ENCODE measurements at places on chromosomes 4 and X.

DNA sequence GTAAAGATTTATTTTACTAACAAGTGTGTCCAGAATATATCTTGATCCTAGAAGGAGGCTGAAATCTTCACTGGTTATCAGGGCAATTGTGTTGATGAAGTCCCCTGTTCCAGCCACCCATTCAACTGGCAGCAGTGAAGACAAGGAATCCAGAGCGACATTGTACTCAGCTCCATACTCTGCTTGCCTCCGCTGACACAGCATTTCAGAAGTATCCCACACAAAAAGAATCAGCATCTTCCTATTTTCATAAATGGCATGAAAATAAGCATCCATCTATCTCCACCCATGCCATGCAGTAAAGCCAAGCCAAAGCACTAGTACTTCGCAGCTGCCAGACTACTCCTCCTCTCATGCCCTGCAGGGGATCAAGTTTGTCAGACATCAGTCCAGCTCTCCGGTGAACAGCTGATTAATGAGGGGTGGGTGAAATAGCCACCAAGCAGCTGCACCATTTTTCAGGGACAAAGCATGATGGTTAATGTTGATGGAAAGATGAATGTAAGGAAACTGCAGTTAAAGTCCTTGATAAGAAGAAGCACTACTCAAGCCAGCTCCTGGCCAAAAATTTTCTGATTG lies 54.0 kb downstream of the COL25A1 start:
- no peak for DNase-seq

DNA sequence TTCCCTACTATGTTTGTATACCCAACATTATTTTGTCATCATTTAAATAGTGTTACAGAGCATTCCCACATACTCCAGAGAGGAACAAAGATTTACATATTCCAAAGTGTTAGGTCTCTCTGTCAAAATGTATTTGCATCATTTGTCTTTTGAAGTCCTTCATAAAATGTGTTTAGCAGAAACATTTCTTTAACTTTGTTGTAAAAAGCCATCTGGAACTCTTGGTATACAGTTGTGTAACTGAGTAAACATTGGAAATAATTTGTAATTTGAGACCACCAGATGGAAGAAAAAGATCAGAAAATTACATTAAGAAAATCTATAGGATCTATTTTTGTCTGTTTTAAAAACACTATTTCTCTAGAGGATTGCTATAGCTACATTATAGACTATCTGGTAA lies 56.6 kb upstream of the ALB start:
- DNase-seq, result no peak

DNA sequence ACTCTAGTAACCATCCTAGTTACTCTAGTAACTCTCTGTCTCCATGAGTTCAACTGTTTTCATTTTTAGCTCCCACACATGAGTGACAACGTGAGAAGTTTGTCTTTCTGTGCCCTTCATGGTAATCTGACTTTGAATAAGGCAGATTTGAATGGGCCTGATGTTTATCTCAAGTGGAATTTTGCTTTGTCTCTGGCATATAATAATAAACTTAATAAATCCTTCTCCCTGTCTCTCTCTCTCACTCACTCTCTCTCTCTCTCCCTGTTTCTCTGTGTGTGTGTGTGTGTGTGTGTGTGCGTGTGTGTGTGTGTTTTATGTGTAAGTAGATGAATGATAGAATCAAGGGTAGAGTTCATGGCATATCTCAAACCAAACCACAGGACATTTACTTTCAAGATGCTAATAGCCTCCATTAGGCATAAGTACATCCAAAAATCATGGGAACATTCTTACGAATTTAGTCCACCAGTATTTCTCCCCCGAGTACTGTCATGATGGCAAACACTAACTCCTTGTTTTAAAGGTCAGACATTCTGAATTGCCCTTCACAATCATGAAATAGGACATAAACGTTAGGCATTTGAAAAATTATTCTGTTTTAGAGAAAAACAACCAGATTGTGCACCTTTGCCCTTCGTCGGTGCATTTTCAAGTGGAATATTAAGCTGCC lies 193.1 kb downstream of the SPATA18 start:
- no peak for DNase-seq

DNA sequence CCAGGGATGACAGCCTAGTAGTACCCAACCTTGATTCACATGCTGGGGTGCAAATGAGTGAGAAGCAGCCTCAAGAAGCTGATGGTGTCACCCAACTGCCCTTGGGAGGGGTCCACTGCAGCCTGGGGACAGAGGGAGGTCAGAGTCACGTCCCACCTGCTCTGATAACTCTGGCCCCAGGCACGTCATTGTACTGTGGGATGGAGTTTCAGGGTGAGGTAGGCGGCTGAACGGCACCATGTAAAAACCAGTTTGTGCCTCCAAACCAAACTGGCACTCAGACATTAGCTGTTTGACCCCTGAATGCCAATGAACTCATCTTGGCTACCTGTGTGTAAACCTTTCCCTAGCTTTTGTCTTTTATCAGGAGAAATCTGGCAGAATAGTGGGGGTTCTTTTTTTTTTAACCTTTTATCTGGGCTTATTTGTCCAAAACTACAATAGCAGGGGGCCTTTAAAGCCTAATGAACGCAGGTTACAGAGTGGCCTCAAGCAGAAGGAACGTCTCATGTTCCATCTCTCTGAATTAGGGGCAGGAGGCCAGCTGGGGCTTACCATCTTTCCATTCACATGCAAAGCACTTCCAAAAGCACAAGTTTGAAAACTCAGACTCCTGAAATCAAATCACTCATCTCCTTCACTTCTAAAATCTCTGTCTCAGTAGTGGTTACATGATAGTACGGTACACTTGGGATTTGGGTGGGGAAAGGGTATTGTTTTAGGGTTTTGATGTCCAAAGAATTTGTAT lies 89.4 kb downstream of the IRF2 start:
- no peak for DNase-seq

DNA sequence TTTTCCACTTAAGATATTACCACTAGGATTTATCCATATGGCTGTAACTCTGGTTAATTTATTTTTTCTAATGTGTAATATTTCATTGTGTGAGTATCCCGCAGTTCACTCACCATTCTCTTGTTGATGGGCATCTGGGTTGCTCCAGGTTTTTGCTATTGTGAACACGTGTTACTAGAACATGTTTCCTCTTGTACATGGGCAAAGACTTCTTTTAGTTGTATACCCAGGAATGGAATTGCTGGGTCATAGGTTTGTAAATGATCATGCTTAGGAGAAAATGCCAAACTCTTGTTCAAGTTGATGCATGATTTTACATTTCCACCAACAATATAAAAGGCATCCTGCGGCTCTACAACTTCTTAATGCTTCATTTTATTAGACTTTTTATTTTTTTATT lies 26.8 kb downstream of the SYNPO2 start:
- no peak for DNase-seq

DNA sequence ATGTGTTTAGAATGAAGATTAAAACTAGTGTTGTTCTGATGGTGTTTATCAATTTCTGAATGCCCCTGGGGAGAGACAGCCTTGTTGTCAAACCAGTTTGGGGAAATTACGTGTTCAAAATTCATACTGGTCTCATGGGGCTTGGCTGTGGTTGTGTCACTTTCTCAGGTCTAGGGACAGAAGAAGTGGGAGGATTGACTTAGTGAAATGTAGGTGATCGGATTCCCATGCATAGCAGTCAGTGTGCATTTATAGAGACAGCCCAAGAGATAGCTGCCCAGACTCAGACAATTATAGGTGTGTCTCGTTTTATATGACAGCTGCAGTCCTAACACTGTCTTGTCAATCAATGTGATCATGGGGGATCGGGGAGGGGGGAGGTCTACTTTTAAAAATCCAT lies 94.4 kb upstream of the CLCN4 start:
- no peak for DNase-seq

DNA sequence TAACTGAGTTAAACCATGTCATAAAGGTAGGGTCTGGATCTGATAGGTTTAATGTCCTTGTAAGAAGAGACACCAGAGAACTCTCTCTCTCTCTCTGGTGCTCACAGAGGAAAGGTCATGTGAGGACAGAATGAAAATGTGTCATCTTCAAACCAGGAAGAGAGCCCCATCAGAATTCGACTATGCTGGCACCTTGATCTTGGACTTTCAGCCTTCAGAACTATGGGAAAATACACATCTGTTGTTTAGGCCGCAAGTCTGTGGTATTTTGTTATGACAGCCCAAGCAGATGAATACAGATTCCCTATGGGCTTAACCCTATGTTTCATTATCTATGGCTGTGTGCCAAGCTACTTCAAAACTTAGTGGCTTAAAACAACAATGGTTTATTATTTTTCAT lies 105.5 kb upstream of the DDIT4L start:
- no peak for DNase-seq

DNA sequence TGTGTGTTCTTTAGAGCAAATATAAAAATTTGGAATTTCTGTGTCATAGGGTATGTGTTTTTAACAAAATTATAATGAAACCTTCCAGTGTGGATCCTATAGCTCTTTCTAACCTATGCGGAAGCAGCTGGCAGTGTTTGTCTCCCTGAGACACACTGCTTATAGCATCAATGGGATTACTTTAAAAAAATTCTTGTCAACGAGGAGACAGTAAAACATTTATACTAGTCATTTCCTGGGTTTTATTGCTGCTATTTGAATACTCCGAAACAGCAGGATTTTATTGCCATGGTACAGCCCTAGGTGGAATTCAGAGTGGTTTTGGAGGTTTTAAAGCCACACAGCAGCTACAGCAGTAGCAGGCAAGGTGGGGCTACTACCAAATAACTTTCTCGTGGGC lies 145.1 kb upstream of the IL1RAPL2 start:
- DNase-seq, result no peak
